ENCODE measurements at places on chromosomes 12 and 14.

DNA sequence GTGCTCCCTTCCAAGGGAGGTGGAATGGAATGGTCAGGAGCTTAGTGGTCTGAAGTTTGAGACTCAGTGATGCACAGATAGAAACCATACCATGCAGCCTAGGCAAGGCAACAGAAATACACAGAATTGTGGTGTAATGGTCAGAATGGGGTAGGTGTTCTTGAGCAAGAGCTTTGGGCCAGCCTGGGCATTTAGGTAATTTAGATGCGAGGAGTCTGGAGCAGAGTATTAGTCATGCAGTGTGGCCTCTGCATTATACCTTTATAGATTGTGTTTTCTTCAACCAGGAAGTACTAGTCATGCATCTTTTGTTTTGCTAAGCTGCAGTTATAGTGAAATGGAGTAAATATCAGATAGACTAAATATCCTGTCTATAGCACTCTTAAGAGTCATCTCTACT, 118.3 kb downstream of the DAAM1 start:
- DNase-seq: no peak

DNA sequence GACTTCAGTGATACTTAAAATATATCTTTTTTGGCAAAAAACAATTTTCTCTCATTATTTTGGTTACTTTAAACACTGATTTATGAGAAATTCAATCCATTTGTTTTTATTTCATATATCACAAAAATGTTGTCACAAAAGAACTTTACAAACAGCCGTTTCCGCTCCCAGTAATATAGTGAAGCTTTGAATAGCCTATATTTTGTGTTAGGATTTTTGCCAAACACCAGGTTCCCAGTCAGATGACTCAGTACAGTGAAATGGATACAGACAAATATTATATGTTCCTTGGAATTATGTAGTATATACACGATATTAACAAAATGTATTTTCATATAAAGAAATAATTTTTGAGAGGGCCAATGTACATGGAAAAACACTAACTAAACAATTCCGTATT, 411.1 kb downstream of the CCER1 start:
- DNase-seq: no peak

- no peak for DNase-seq
Observed at GRCh38 chr12:93127582-93128331, 198.7 kb upstream of the EEA1 start.

DNA sequence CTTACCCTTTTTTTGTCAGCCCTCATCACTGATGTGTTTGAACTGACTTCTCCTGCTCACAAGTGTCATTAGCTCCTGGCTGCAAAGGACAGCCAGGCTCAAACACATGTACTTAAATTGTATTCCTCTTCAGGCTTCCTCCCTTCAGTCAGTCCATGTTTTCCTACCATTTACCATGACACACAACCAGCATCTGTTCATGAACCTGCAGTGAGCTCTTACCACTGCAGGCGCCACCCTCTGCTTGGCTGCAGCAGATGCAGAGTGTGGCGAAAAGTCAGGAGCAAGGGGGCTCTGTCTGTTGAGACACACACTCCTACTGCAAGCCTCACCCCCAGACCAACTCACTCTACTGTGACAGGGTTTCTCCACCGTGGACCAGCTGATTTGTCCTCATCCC, 70.2 kb downstream of the TSPAN11 start:
- no peak for DNase-seq

DNA sequence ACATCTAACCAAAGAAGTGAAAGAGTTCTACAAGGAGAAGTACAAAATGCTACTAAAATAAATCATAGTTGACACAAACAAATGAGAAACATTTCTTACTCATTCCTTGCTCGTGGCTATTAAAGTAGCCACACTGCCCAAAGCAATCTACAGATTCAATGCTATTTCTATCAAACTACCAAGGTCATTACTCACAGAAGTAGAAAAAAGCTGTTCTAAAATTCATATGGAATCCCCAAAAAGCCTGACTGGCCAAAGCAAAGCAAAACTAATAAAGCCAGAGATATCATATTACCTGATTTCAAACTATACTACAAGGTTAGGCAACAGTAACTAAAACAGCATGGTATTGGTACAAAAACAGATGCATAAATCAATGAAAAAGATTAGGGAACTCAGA, 305.6 kb downstream of the RPAP3 start:
- no peak for DNase-seq

DNA sequence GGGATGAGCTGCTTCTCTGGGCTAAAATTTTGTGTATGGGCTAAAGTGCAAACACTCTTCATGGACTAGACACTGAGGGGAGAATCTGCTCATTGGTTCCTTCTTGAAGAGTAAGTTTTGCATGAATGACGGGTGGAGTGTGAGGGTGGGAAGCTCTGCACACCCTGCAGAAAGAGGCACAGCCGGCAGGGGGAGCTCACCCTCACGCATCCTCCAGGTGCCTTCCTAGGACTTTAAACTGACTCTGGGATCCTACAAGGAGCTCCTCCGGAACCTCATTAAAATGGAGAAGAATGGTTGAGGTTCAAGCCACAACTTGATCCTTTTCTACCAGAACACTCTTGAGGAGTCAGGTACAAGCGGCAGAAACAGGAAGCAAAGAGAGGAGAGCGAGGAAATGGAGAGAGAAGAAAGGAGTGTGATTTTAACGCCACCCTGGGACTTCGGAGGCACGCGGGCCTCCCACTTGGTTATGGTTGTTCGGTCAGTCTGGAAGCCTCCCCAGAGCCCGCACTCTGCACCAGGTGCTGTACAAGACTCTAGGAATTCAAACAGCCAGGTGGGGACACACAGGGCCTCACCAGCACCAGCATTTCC, 87.5 kb downstream of the SETD3 start:
- DNase-seq: no peak

GRCh38 chr12:89383235-89384049, 31.1 kb upstream of the DUSP6 start:
- no peak for DNase-seq

GRCh38 chr12:16884056-16884455, 278.1 kb upstream of the LMO3 start:
- no peak for DNase-seq

DNA sequence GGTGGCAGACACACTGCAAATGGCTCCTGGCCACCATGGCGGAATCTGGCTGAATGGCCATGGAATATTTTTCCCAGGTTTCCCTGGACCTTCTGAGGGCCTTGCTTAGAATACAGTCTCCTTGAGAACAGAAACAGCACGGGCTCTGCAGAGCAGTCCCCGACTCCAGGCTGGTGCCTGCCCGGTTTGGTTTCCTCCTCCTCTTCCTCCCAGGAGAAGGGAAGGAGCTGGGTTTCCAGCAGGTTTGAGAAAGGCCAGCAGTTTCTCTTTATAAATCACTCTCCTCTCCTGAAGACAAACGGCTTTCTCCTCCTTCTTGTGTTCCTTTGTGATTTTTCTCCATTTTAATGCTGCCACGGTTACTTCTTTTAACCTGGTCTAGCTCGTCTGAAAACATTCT, 106.8 kb upstream of the RFLNA start:
- DNase-seq: no peak

DNA sequence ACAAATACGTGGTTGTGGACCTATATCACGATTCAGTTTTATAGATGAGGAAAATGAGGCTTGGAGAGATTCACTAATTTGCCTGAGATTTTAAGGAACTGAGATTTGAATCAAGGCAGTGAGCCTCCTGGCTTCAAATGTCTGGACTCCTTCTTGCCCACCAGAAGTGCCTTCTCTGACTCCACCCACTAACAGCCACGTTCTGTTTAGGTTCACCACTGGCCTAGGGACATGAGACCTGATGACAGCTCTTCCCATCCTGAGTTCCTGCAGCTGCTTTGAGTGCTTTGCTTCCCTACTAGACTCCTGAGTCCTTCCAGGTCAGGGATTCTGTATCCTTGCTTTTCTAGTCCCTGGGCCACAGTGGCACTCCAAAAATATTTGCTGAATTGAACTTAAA, 57.1 kb downstream of the PLBD1 start:
- no peak for DNase-seq

GRCh38 chr12:103924761-103925641, 5.2 kb upstream of the HSP90B1 start:
- no peak for DNase-seq

GRCh38 chr12:13978876-13979275, 2.5 kb downstream of the GRIN2B start:
- no peak for DNase-seq

- DNase-seq: no peak
Observed at GRCh38 chr12:85188619-85189018, 91.4 kb upstream of the ALX1 start.

DNA sequence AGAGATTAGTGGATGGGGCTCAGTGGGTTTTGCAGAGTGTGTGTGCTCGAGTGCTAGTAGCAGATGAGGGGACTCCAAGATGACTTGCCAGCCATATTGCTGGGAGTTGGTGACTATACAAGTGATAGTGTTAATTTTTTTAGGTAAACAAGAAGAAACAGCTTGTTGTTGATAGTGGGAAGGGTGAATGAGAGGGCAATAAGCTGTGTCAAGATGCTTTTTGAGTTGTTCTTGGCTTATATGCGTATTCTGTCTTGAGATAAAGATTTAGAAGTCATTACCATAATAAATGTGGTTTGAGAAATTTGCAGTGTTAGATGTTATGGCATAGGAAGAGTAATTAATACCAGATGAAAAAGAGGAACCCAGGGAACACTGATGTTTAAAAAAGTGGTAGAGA, 75.3 kb downstream of the RCOR1 start:
- DNase-seq: no peak

DNA sequence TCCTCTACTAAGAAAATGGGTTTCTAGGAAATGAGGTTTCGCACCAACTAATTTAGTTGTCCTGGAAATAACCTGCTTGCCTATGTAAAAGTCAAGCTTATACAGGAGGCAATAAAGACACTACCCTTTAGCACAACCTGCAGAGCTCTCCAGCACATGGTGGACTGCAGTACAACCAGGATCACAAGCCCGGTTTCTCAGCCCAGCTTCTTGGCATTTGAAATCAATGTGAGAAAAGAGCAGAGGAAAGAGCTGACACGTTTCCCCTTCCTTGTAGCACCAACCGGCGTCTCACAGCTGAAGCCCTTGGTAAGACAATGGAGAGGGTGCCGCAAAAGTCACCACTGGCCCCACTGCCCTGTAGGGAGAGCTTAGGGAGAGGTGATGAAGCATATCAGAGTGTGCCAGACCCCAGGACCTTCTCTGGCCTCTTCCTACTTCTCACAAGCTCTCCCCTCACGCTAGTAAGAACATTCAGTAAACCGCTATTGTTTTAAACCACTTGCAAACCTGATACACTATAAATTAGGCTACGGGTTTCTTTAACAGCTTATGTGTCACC, 8.6 kb downstream of the SPTLC2 start:
- no peak for DNase-seq

DNA sequence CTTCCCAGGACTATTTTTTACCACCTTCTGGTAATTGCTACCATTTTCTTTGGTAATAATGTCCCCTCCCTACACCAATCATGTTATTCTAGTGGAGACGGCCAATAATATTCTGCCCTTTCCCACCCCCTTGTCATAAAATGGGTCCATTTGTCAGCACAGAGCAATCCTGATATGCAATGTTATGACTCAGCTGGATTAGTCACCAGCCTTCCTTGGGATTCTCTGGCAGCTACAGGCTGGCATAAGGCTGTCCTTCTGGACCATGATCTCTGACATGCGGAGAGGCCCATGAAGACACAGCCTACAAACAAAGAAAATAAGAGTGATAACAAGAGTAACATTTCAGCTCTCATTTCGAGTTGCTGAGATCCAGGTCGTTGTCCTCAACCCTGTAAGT, 222.0 kb upstream of the CPNE8 start:
- DNase-seq: no peak

DNA sequence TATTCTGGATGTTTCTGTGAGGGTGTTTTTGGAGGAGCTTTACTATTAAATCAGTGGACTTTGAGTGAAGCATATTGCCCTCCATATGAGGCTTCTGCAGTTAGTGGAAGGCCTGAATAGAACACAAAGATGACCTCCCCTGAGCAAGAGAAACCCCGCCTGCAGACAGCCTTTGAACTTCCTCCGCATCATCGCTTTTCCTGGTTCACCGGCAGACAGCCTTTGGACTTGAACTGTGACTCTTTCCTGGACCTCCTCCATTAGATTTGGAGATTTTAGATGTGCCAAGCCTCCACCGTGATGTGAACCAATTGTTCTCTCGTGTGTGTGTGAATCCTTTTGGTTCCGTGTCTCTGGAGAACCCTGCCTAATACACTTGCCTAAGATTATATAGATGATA, 208.4 kb downstream of the EFCAB11 start:
- no peak for DNase-seq

DNA sequence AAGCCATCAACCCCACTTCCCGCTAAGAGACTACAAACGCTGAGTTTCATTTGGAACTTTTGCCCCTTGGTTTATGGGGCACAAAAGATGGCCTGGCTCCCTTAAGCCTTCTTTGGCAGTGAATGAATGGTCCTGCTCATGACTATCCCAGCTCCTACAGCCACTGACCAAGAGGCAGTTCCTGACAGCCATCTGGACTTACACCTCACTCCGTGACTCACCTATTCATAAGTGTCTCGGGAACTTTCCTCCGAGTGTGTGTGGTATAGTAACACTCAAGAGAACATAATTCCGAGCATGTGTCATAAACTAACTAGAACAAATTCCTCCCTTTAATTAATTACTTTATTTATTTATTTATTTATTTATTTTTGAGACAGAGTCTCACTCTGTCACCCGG, 51.9 kb upstream of the NUDT4 start:
- DNase-seq: no peak

- no peak for DNase-seq
Observed at GRCh38 chr12:73372856-73373255, 1100.7 kb downstream of the TRHDE start.

DNA sequence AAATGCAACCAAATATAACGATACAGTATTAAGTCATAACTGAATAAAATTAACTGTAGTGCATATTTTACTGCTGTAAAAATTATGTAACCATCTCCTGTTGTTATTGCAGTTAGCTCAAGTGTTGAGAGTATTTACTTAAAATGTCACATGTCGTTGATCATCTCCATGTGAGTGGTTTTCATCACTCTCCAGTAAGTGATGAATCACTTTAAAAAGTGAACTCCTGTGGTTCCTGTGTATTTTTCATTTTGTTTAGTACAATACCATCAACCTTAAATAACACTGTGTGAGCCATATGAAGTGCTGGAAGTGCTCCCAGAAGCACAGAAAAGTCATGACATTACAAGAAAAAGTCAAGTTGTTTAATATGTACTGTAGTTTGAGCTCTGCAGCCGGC, 104.7 kb upstream of the SLCO1B1 start:
- no peak for DNase-seq

DNA sequence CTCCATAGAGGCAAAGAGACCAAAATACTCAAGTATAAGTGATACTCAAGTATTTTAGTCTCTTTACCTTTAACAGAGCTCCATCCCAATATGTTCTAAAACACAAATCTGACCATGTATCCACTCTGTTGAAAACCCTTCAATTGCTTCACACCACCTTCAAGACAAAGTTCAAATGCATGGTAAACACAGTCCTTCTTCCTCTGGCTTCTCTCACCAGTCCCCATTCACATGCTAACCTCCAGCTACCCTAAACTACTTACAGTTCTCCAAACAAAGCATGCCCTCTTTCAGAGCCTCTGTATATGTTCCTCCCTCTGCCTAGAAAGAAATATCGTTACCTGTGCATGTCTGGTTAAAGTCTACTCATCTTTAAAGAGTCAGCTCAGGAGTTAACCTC, 100.2 kb downstream of the NUMB start:
- no peak for DNase-seq

- no peak for DNase-seq
Observed at GRCh38 chr14:55309761-55310365, 38.6 kb downstream of the FBXO34 start.
